ENCODE measurements at places on chromosomes 2 and 18.

- DNase-seq = no peak
Observed at GRCh38 chr2:144237108-144237507, 282.8 kb downstream of the ZEB2 start.

DNA sequence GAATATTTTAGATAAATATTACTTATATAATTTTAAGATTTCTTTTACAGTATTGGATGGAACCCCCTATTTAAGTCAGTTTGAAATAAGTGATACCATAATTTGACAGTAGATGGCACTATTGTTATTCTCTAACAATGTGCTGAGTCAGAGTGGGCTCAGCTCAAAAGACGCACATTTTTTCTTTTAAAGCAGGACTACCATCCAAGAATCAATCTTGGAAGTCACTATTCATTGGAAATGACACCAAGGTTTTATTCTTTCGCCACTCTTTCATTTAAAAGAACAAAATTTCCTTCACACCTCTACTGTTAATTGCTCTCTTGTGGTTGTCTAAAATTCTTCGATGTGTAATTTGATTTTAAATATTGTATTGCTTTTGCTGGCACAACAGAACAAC lies 32.6 kb upstream of the SPAG16 start:
- peak; percentile 81 for DNase-seq

- peak; percentile 40 for DNase-seq
Observed at GRCh38 chr2:208466151-208466919, 59.7 kb downstream of the PTH2R start.

DNA sequence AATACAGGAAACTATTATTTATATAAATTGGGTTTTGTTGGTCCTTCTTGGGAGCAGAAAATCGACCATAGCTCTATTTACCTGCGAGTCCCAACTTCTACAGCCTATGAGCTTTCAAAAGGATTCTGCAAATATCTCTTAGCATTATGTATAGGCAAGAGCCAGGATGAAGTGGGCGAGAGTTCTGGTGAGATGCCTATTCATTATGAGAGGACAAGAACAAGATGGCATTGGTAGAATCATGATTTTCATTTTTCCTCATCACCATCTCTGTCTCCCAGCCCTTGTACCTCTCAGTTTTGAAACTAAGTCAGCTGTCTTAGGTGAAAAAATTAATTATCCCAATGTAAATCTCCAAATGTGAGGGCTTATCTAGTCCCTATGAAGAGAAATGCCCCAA lies 25.0 kb downstream of the WIPF1 start:
- no peak for DNase-seq

- peak; percentile 79 for DNase-seq
Observed at GRCh38 chr2:212032032-212032431, 506.6 kb downstream of the ERBB4 start.

DNA sequence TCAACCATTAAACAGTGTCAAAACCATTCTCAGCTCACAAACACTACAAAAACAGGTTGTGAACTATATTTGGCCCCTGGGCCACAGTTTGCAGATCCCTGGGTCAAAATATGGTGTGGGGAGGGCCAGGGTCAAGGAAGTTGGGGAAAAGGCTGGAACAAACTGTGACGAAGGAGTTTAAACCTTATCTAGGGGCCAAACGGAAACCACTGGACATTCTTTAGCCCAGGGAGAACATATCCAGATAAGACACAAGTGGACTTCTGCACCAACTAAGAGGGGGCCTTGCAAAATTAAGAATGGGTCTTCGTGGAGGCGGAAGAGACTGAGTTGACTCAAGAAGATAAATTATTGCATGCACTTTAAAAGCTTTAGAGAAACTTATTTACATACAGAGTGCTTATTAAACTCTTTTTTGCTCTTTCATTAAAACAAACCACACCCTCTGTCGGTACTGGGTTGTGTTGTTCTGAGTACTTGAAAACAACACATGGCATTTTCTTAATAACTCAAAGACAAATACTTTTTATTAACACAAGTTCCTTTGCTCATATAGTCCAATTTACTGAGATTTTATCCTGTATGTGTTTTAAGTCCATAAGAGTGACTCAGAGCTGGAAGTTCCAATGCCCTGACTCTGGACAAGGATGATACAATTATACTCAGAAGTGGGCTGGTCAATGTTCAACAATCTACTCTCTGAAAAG lies 5.3 kb upstream of the ASAP2 start:
- peak; percentile 86 for DNase-seq

- no peak for DNase-seq
Observed at GRCh38 chr2:173866874-173867618, 98.1 kb downstream of the SP3 start.

GRCh38 chr2:50975546-50975945 lies 56.4 kb downstream of the NRXN1 start:
- no peak for DNase-seq

- DNase-seq = peak; percentile 88
Observed at GRCh38 chr2:75560768-75561565, at the start of gene EVA1A. TSS of gene EVA1A (minus strand) at chr2:75560939. CDS start at chr2:75518140, 42,799 bp downstream.

DNA sequence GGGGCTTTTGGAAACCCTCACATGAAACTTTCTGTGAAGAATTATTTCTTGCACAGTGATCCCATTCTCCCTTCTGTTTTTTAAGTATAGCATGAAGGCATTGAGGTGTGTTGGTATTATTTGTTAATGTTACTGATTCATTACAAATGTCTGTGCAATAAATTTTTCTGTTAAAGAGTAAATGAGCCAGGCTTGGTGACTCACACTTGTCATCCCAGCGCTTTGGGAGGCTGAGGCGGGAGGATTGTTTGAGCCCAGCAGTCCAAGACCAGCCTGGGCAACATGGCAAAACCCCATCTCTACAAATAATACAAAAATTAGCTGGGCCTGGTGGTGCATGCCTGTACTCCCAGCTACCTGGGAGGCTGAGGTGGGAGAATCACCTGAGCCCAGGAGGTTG lies 87.8 kb downstream of the KCTD18 start:
- DNase-seq = peak; percentile 51

DNA sequence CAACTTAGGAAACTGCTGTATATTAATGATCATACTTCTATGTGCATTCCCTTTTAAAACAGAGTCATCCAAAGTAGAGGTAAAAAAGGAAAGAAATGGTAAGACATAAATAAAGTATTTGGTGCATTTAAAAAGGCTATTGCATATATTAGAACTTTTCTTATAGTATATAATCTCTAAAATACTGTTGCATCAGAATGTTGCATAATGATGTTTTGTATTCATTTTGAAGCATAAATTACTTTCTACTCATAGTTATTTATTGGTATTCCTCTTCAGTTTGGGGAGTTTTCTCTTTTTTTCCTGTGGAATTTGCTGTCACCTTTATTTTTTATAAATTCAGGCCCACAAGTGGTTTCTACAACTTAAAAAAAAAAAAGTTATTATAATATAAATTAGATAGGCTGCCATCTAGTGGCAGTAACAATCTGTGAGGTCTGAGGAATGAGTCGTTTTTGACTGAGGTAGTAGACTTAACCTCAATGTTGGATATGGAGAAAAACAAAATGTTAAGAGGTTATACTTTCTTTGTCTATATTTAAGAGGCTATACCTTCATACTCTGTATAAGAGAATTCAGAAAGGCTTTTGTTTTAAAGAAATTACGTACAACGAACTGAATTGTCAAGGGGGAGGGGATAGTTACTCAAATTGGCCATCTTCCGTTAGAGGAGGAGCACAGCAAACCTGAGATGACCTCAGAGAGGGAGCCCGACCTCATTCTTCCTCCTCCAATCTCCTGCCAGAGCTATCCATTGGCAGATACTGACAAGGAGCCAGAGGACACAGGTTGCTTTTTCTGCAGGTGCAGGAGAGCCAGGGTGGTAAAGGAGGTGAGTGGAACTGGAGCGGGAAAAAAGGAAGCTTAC lies 23.8 kb downstream of the ANKAR start:
- peak; percentile 72 for DNase-seq

DNA sequence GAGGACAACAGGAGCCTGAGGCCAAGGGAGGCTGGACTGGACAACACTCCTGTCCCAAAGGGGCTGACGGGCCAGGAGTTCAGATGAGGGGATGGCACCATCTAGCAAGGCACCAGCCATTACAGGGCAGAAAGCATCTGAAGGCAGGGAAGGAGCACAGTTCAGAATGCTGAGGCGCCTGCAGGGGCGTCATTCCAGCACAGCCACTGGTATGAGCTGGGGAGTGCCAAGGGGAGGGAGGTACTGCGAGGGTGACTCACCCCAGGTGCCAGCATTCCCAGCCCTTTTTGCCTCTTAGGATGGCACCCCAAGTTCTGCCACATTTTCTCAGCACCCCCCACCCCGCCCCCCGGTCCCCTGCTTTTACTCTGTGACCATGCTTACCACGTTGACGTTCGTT lies 129.8 kb upstream of the EPAS1 start:
- no peak for DNase-seq

DNA sequence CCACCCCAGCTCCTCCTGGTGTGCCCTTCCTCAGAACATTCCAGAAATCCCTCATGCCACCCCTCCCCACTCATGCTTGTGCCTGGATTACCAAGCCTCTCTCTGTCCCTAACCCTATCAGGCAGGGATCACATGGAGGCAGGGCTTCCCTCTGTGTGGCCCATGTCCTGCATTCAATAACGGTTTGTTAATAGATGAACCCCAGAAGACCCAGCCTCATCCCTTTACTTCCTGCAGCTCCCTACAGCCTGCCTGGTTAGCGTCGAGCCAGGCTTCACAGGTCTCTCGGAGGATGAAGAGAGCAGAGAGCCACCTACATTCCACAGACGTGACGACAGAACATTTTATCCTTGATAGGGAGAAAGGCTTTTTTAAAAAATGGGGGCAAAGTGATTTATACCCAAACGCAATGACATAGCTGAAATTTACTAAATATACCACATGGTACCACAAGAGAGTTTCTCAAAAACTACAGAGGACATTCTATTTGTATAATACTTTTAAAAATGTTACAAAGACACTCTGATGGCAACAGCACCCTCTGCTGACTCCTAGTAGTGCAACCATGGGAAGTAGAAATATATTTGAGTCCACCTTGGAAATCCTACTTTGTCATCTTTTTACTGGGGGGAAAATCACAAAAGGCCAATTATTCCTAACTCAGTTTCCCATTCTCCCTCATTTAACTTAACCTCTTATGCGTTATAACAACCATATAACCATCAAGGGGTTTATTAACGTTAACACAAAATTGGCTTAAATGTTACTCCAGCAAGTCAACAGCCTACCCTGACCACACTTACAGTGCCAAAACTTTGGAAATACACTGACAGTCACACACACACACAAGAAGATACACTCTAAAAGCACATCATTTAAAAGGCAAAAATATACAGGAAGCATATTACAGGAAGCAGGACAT lies 30.7 kb downstream of the FBXO15 start:
- peak; percentile 51 for DNase-seq

DNA sequence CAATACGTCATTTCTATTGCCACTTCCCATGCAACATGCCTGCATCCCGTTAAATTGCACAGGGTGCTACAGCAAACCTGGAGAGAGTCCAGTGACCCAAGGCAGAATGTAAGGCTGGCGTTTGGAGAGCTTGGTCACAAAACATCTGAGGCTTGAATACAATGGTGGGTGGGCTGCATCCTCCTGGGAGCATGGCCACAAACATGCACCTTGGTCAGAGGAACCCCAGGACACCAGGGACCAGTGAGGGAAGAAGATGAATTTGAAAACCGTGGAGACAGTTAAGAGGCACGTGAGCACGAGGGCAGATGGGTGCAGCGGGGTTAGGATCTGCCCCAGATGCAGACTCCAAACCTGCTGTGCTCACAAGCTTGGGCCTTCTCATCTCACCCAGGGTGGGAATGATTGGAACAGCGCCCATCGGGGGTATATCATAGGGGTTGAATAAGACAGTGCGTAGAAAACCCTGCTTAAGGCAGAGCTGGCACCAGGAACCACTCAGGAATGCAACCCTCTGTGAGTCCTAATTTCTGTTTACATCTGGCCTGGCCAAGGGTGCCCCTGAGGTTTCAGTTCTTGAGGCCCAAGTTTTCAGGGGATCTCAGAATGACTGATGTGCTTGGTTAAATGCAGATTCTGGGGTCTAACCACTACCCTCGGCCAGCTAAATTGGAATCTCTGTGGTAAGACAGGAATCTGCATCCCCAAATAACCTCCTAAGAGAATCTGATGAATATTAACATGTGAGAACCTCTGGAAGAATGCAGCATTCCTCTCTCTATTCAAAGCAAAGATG lies 97.2 kb downstream of the ARL4C start:
- DNase-seq = no peak

DNA sequence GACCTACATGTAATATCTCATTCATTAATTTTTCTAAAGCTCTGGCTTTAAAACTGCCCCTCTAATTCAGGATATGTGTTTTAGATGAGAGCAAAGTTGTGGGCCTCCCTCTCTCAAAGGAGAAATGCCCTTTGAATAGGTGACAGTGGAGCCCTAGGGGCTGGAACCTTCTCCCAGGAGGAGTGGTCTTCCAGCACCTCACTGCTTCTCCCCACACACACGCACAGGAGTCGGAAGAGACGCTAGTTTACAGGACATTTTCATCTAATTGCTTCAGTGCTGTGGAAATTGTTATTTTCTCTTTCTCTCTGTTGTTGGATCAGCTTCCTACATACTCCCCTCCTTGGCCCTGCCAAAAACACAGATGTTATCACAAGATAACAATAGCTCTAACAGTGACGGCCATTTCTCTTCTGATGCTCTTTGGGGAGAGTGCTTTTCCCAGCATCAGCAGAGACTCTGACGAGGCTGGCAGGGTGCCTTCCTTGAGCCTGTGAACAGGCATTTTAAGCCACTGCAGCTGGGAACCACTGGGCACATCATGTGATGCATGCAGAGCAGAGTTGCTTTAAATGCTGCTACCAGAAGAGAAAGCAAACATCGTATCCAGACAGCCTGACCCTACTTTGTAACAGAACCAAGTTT lies 209.4 kb upstream of the SP5 start:
- DNase-seq = no peak

GRCh38 chr2:76274676-76275075 lies 564.0 kb upstream of the GCFC2 start:
- no peak for DNase-seq

Measured in ELR (cell line).